M059J (cell line): ENCODE measurements at places on chromosomes 3 and 15.

DNA sequence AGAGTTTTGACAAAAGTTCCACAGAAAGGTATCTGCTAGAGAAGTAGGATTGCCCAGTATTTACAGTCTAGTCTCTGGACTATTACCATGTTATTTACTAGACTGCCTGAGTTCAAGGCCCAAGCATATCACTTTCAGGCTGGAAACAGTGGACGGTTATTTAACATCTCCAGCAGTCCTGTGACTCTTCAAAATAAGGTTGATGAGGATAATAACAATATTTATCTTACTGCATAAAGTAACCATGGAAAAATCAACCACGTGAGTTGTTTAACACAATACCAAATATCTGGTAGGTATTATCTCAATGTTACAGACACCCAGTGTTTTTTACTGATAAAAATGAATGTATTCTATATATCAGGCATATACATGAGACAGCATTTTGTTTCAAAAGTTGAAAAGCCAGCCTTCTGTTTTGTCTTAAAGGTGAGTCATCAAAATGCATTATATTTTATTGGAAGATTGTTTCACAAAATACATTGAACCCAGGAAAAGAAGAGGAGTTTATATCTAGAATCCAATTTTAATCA, 535.8 kb downstream of the TBL1XR1 start:
- no peak for DNase-seq

- DNase-seq: no peak
Measured at GRCh38 chr15:57319919-57320560, 56.3 kb upstream of the CGNL1 start.

DNA sequence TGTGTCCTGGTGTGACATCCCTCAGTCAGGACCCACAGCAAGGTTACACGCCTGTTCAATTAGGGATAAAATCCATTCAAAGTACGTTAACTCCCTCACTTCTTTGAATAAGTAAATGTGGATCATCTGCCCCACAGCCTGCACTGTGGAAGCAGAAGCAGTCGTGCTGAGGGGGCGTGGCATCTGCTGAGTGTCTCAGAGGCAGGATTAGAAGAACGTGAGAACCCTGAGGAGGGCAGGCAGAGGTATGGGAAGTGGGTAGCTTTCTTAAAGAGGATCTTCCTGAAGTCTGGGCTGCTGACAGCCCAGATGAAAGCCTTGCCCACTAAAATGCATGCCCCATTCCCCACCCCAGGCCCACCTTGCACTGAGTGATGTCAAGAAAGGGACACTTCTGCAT, 28.5 kb downstream of the CRABP1 start:
- DNase-seq: no peak

- DNase-seq: peak; percentile 79
Measured at GRCh38 chr15:40859206-40859851, 14.7 kb downstream of the RHOV start.

DNA sequence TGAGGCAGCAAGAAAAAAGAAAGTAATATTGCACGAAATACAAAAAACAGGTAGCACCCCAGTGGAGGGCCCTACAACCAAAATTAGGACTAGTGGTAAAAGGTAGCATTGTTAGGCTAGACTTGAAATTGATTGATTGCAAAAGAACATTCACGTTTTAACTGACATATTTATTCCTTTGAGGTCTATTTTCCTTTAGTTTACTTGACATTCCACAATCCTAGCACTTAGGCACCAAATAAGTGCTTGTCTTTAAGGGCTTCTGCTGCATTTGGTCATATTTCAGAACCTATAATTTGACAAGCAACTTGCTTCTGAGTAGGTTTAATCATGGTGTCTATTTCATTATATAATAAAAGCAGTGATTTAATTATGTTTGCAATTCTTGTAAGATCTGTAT, 642.7 kb upstream of the AGTR1 start:
- no peak for DNase-seq

DNA sequence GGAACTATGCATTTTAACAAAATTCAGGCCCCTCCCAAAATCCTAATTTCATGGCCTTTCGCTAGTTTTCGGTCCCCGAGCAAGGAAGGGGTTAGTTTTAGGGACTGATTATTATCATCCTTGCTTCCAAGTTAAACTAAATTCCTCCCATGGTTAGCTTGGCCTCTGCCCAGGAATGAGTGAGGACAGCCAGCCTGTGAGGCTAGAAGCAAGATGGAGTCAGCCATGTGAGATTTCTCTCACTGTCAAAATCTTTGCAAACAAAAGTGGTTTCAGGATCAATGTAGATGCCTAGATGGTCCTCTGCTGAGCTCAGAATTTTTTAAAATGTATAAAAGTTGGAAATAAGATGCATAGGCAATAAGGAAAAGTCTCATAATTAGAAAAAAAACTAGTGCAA, 208.9 kb downstream of the RSL24D1 start:
- DNase-seq: no peak

- DNase-seq: no peak
Measured at GRCh38 chr3:124793054-124793739, 62.9 kb downstream of the UMPS start.

DNA sequence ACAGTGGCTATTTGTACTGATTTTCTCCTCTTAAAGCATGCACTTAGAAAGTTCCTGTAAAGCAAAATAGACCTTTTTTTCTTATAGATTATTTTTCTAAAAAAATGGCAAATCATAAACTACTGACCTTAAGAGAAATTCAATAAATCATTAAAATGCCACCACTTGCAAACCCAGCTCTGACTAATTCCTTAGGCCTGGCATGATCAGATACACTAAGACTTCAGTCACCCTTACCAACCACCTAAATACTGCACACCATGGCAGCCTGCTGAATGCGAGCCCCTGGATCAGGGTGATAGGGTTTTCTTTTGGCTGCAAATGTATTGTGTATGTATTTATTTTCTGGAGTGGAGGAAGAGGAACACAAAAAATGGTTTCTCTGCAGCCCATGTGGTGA, 370.6 kb upstream of the TBL1XR1 start:
- DNase-seq: peak; percentile 76

DNA sequence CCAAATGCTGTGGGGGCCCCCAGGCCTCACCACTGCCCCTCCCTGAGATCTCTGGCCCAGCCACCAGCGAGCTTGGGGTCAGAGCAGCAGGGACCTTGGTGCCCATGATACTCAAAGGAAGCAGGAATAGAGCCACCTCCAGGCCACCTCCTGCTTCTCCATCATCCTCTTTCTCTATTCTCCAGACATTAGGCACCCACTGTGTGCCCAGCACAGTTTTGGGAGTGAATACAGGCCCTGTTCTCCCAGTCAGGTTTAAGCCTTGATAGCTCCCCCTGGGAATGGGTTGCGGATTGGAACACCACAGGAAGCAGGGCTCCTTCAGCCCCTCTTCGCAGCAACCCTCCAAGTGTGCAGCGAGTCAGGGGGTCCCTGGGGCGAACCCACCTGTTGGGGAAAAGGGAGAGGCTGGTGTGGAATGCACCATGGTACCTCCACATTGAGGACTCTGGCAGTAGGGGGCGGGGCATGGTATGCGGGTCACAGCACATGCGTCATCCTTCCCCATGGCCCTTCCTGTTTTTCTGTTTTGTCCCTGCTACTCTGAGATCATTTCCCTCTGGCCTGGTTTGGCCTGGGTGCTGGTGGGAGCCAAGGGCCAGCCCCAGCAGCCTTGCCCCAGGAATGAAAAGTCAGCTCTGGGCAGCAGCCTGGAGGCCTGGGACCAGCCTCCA, 14.2 kb upstream of the SEMA3B start:
- peak; percentile 49 for DNase-seq

DNA sequence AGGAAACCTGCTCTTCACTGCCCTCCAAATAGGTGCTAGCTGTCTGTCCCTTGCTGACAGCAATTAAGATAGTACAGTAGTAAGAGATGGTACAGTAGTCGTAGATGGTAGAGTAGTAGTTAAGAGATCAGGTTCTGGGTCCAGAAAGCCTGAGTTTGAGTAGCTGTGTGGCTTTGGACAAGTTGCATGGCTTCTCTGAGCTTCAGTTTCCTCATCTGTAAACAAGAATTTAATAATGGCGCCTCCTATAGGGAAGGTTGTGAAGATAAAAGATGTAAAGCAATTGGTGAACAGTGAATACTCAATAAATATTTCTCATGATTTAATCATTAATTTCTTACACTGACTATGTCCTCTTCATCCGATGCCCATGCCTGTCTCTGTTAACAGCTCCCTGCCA, 86.9 kb upstream of the BCL6 start:
- DNase-seq: no peak

DNA sequence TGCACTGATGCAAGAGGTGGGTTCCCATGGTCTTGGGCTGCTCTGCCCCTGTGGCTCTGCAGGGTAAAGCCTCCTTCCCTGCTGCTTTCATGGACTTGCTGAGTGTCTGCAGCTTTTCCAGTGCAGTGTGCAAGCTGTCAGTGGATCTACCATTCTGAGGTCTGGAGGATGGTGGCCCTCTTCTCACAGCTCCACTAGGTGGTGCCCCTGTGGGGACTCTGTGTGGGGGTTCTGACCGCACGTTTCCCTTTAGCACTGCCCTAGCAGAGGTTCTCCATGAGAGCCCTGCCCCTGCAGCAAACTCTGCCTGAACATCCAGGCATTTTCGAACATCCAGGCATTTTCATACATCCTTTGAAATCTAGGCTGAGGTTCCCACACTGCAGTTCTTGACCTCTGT, 329.8 kb upstream of the NAALADL2 start:
- no peak for DNase-seq

- DNase-seq: no peak
Measured at GRCh38 chr3:124762661-124763011, 32.4 kb downstream of the UMPS start.

DNA sequence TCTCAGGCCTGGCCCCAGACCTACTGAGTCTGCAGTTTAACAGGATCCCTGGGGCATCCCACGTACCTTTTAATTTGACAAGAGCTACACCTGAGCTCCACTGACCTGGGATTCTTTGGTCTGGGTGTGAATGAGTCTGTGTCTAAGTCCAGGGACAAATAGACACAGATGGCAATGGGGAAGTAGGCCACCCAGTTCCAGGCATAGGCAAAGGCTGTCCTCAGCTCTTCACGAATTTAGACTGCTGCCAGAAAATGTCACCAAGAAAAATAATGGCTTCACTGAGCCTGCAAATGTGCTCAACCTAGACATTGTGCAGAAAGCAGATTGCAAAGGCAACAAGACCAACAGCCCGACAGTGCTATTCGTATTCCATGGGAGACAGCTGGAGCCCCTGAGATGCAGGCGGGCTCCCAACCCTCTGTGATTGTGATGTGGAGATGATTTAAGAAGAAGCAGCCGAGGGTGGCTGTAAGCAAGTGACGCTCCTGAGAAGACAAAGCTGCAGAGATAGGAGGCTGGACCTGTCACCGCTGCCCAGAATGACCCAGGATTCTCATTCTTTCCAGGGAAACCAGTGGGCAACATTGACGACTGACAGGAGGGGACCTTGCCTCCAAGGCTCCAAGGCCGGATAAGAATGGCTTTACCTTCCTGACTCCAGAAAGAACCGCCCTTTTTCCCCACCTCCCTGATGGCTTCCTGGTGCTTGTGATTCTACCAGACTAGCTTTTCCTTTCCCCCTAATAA, 39.8 kb upstream of the IREB2 start:
- DNase-seq: no peak

- no peak for DNase-seq
Measured at GRCh38 chr15:100295939-100296565, 45.7 kb downstream of the ADAMTS17 start.

- no peak for DNase-seq
Measured at GRCh38 chr3:67458408-67458807, 196.0 kb downstream of the SUCLG2 start.

DNA sequence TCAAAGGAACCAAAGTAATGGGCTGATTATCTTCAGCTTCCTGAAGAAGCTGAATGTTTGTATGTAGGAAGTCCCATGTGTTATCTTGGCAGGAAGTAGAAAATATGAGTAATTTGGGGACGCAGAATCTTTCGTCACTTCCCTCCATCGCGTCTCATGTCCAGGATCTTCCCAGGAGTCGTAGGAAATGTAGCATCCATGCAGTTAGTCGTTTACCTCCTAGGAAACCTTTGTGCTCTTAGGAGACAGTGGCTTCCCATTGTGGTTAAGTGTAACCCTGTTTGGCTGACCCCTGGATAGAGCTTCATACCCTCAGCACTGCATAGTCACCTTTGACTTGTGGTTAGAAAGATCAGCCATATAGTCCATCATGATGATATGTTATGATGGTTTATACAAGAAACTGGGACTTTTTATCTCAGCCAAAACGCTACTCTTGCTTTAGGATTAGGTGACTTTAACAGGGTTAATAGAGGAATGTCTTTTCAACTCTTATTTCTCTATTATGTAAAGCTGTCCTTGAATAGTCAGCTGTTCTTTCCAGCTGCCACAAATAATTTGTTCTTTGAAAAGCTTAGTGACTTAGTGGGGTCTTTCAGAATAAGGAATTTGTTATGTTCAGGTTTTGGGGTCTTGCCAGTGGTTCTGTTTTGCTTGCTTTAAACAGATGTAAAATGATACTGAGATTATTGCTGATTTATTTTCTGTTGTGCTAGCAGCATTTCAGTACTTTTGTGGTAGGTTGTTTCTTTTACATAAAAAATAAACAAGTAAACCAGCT, 92.2 kb downstream of the KLHL25 start:
- no peak for DNase-seq

DNA sequence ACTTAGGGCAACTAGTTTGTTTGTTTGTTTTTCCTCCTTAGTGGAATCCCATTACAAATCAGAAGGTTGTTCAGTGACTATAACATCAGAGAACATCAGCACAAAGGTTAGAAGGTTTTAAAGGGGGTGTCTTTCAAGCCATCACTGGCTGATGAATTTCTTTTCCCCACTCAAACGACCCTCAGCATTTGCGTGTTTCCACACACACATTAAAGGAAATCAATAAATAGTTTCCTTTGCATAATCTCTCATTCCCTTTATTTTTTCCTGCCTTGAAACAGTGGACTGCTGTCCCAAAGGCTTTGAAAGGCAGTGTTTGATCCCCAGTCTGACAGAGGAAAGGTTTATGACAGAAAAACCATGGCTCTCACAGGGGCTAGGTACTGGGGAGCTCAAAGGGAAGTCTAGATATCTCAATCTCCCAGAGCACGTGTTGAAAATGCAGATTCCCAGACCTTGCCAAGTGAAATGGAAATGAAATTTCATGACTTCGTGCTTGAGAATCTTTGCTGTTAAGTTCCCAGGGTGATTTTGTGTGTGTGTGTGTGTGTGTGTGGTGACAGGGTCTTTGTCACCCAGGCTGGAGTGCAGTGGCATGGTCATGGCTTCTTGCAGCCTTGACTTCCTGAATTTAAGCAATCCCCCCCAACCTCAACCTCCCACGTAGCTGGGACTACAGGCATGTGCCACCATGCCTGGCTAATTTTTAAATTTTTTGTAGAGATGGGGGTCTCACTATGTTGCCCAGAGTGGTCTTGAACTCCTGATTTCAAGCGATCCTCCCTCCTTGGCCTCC, 2.2 kb upstream of the INTS14 start:
- no peak for DNase-seq

- no peak for DNase-seq
Measured at GRCh38 chr3:13111873-13112520, 38.8 kb upstream of the IQSEC1 start.

GRCh38 chr3:126467611-126467955, 8.1 kb downstream of the ZXDC start:
- DNase-seq: no peak

- DNase-seq: no peak
Measured at GRCh38 chr3:20776286-20776685, 590.3 kb upstream of the SGO1 start.

GRCh38 chr15:81074773-81075172, 59.3 kb upstream of the CFAP161 start:
- DNase-seq: no peak

- DNase-seq: no peak
Measured at GRCh38 chr3:130644628-130645253, 101.9 kb downstream of the PIK3R4 start.
